ENCODE measurements at places on chromosomes 12 and 14.

DNA sequence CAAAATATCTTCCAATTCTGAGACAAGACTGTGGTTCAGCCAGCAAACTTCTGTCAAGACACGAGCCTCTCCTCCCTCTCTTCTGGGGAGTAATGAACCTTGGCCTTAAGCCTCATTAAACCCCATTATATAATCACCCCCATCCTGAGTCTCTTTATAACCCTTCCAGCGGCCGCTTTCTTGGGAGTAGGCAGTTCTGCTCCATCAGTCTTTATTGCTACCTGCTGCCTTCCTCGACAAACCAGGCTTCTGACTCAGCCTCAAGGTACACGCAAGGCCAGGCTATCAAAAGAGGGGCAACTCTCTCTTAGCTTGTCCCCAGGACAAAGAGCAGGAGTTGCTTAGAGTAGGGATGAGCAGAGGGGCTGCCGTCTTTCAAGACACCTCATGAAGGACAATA is 300.8 kb upstream of the NOS1 start:
- DNase-seq = no peak

GRCh38 chr12:1984759-1985158 is 19.5 kb downstream of the DCP1B start:
- DNase-seq = no peak

GRCh38 chr12:51530208-51530607 is 60.8 kb upstream of the SCN8A start:
- DNase-seq = no peak

GRCh38 chr12:56040963-56041551 is 661 bp upstream of the RPS26 start:
- no peak for DNase-seq

DNA sequence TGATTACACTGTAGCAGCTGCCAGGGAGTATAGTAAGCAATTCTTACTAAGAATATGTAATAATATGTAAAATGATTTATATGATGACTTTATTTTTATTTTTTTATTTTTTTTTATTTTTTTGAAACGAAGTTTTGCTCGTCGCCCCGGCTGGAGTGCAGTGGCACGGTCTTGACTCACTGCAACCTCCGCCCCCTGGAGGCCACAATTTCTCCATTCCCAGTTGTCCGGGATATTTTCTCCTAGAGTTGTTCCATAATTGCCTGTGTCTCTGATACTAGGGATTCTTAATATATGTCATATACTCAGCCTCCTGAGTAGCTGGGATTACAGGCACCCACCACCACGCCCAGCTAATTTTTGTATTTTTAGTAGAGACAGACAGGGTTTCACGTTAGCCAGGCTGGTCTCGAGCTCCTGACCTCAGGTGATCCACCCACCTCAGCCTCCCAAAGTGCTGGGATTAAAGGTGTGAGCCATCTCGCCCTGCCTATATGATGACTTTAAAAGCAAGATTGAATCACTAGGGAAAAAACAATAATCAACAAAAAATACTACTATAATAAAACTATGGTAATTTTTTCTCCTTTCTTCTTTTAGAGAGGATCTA is 12.2 kb upstream of the ITPR2 start:
- DNase-seq = peak; percentile 14

GRCh38 chr12:90024262-90024661 is 315.6 kb upstream of the ATP2B1 start:
- DNase-seq = no peak

GRCh38 chr12:69059465-69060457 is 126.8 kb upstream of the CPM start:
- DNase-seq = no peak

DNA sequence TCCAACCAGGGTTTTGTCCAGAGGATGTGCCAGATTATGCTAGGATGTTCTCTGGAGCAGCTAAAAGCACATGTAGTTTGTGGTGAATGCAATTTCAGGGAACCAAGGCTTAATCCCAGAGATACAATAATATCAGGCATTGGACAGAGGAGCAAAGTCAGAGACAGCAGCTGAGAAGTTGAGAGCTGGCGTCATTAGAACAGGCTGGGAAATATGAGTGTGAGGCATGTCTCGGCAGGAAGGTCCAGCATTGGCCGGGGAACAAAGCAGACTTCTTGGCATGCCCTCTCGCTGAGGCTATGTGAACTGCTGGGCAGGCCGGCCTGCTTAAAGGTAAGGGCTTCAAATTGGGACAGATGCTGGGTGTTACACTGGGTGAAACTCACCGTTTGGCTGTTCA is 125.4 kb downstream of the CAND1 start:
- no peak for DNase-seq

GRCh38 chr14:25080682-25081081 is 30.7 kb upstream of the STXBP6 start:
- no peak for DNase-seq

DNA sequence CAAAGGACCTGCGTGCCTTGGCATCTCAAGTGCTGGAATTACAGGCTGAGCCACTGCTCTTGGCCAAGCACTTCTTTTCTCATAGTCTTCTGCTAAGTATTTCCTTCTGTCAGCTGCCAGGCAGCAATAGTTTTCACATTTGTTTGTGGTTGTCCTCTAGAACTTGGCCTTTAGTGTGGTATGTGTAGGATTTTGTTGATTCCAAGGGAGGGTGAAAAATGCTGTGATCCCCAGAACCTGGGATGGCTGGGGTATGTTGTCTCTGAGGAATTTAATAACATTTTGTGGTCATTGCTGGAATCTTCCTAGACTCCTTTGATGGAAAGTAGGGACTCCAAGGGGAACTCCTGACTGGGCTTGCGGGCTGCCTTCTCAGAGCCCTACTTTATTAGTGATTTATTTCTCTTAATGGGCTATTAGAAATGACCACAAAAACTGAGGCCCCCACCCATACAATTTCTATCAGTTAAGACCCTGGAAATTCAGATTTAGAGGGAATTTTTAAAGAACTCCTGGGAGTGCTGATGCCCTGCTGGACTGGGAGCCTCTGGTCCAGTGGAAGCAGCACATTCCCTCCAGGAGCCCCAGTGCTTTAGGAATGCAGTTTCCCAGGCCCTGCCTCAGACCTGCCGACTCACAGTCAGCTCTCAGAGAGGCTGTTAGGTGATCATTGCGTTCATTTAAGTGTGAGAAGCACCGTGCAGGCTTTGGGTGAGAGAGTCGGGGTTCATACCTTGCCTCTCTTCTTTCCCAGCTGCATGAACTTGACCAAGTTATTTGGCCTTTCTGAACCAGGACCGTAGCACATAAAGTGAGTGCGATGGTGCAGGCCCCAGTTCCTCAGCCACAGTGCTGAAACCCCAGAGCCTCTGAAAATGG is 22.7 kb downstream of the TRAF3 start:
- DNase-seq = no peak

- no peak for DNase-seq
These were observed 779.0 kb upstream of the FLRT2 start for GRCh38 chr14:84750763-84751554.

DNA sequence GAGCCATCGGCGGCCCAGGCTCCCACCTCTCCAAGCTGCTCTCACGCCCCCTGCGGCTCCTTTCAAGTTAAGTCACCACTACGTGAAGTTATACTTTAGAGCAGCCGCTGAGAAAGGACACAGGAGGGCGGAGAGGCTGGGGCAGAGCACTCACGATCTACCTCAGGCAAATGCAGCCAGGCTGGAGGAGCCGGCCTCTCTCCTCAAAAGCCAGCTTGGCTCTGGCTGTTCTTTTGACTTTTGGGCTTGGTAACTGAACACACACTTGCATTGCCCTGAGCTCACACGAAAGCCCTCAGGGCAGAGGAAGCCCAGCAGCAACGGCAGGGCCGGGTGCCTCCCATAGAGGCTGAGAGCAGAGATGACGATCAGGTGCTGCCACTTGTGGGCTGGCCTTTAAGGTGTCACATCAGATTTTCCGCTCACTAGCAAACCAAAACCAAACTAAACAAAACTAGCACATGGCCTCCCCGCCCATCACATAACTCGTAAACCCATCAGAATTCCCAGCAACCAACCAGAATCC is 75.2 kb downstream of the PITPNM2 start:
- DNase-seq = no peak

GRCh38 chr12:1592444-1593173 is 1.8 kb downstream of the FBXL14 start:
- DNase-seq = no peak

DNA sequence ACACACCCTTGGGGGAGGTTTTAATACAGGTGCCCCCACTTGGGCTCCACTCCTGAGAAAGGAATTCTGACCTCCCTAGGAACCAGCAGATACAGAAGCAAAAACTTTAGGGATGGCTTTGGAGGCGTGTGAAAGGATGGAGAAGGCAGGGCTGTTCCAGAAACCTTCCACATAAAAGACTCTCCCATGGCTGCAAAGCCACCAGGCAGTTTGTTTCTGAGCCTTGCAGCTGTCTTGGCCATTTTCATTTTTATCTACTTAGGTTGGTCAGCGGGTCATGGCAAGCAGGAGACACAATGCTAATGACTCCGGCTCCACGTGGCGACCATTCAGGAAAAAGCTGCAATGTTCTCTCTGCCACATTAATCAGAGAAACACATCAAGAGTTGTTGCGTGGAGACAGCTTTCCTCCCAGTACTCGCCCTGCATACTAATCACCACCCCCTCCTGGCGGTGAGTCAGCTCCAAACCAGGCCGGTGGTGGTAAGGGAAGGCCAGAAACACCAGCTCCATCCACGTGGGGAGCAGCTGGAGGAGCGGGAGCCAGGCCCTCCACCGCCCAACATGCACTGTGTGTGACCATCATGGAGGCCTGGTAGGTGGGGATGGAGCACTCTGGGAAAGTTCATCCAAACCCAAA is 30.9 kb upstream of the IRF2BPL start:
- peak; percentile 80 for DNase-seq

DNA sequence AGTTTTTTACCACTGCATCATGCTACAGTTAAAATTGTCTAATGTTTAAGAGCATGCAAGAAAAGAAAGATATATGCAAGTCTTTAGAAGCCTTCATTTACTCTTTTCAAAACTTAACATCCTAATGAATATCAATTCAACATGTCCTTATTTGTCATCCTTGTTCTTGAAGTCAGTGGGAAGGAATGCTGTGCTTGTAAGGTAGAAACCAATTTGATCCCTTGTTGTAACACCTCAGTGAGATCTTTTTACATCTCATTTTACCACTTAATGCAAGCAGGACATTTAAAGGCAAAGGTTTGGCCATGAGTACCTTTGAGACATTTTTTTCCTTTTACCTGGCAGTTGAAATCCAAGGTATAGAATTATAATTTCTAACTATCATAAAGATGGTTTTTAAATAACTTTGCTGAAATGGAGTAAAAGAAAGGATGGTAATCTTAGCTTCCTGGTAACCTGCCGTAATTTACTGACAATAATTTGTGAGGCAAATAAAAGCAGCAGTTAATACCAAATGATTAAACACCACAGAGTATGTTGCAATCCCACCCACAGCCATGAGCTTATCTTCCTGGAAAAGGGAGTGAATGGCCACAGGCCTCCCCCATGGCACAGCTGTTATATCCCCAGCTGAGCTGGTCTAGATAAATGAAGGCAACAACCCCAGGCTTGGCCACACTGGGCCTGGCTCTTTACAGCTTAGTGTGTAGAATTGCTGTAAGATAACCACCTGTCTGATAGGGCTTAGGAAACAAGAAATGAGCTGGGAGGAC is 33.2 kb upstream of the STRN3 start:
- DNase-seq = no peak

DNA sequence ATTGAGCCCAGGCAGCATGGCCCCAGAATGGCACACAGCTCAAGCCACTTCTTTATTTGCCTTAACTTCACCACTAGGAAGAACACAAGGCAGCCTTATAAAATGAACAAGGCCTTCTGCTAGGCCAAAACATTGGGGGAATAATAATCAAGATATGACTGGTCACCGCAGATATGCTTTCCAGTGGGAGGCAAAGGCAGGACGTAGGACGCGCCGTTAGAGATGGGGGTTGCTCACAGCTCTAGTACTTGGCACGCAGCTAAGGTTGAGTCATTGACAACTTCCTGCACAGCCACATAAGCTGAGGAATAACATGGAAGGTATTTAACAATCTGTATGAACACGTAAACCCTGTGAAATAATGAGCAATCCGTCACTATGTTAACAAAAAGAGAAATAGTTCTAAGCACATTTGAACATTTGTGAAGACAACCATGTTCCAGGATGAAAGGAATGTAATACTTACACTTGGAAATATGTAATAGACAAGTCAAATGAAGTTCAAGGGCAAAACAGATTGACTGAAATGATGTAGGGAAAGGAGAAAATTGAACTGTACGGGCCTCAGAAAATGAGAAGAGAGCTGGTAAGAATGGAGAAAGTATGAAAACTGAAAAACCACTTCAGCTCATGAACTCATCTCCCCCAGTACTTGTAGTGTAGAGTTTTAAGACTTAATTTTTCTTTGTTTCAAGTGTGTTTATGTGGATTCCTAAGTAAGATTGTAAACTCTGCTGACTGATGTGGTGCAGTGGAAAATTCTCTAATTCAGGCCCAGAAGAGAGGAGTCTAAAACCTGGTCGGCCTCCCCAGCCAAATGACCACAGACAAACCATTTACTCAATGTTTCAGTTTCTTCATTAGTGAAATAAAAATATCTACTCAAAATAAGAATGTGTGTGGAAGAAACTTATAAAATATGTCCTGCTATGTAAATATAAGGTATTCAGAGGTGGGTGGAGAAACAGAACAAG is 59.3 kb upstream of the CCDC91 start:
- DNase-seq = no peak

DNA sequence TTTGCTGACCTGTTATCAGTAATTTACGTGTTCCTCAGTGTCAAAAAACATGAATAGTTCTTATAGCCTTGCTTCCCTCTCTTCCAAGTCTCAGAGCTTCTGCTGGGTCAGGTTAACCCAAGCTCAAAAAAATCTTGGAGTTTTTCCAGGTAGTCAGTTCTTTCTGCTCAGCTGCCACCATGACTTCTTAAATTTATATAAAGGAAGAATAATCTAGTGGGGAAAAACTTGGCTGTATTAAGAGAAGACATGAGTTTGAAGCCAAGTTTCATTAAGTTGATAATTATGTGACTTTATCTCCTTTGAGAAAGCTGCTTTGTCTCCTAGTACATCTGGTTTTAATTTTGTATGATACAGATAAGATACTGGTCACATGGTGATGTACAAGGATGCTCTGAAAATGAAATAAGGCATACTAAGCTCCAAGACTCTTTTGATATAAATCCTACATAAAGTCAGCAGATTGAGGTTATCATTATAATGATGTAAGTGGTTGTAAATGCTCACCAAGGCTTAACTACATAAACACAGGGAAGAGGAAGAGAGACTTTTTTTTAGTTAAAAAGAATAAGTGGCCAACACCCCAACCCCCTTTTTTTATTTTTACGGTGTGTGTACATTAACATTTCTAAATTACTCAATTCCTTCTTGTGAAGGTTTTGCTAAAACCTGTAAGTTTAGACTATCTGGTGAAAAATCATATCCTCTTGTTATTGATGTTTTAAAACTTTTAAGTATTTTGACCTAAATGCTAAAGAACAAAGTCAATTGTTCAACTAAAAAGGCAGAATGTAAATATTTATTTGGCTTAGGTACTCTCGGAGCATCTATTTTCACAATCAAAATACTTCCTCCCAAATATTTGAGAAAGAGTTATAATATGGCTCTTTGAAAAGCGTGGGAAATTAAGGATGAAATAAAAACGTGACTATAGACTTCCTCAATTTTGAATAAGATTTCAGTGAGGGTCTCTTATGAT is 84.1 kb upstream of the SLC38A2 start:
- no peak for DNase-seq

Data from C1 segment of cervical spinal cord (tissue), 14 donors.